ENCODE measurements at places on chromosomes 13 and 19.

DNA sequence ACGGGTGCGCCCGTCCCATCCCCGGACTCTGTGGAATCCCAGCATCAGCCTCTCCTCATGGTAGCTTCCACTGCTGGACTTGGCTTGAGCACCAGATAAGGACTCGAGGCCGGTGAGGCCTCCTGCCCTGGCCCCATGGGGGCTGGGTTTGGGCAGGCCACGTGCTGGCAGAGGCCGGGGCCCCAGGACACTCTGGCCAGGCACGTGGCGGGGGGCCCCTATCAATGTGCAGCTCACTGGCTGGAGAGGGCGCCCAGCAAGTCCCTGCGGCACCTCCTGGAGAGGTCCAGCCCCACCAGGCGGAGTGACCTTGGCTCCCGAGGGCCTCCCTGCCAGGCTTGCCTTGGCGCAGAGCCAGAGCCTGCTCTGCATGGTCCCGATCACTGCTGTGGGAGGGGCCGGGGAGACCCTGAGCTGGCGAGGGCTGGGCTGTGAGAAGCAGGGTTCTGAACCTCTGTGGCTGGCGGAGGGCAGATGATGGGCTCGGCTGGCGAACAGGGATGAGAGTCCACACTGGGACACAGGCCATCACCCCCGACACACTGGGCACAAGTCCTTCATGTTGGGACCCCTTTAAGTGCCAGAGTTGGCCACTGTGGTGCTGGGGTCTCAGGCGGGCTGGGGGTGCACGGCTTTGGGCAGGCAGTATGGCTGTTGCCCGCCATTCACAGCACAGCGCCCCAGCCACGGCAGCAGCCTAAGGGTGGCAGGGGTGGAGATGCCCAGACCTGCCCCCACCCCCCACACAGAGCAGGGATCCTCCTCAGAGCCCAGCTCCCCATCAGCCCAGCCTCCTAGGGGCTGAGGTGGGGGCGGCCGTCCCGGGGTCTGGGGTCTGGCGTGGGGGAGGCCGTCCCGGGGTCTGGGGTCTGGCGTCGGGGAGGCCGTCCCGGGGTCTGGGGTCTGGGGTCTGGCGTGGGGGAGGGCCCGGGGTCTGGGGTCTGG, 19.1 kb downstream of the CEBPG start:
- DNase-seq, result no peak

DNA sequence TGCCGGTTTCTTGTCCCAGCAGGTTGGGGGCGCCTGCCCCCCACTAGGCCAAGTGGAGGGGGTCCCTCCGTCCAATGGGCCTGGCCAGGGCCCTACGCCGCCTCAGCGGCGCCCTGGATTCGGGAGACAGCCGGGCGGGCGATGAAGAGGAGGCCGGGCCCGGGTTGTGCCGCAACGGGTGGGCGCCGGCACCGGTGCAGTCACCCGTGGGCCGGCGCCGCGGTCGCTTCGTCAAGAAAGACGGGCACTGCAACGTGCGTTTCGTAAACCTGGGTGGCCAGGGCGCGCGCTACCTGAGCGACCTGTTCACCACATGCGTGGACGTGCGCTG, 6.2 kb downstream of the KCNJ14 start:
- DNase-seq, result no peak

DNA sequence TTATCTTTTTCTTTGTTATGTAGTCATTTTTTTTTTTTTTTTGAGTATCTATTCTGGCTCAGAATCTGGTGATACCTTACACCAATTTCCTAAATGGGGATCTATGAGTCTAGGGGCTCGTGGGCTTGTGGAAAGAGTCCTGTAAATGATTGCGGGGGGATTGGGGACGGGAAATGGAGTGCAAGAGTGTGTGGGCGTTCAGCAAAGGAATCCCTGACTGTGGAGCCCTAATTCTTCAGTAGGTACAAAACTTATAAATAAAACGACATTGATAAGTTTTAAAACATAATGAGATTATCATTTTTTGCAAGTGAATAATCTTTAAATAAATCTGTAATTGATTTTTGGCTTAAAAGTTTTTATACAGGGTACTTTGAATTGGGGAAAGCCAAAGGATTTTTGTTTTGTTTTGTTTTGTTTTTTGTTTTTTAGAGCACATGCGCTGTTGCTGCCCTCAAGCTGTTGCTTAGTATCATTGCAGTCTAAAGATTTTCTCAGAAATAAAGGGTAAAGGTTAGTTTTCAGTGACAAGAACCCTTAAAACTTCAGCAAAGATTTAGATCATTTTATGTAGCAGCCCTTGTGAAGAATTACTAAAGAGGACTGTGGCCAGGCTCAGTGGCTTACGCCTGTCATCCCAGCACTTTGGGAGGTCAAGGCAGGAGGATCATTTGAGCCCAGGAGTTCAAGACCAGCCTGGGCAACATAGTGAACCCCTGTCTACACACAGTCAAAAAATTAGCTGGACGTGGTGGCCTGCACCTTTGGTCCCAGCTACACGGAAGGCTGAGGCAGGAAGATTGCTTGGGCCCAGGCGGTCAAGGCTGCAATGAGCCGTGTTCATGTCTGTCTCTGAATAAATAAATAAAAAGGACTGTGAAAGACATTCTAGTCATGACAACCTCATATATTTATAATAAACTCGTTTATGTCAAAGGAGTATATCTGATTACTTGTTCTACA, 1.7 kb downstream of the ERCC5 start:
- DNase-seq, result no peak

DNA sequence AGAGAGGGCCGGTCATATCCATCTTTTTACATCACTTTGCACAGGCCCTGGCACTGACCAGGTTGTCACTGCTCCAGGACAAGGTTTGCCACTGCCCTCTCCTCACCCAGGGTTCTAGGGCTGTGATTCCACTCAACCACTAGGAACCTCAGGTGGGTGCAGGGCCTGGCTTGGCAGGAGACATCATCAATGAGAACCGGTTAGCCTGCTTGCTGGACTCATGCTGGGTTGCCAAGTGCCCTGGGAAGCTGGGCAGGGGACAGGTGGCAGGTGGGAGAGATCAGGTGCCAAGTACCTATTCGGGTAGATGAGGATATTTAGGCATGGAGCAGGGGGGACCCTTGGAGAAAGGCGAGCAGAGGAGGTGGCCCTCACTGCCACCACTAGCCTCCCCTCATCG, 4.2 kb upstream of the CERS4 start:
- DNase-seq, result no peak

DNA sequence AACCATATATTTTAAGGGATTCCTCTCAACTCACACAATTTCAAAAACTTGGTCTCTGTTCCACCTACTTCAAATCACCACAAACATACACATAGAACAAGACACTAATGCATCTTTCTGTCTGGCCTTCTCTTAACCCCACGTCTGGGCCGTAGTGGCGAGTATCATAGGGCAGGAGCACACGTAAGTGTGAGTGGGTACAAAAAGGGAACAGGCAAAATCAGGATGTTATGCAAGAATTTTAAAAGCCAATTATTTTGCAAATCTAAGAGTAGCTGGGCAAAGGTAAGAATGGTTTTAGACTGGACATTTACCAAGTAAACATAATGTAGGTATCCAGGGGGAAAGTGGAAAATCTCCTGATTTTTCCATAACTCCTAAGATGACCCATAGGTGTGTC, 35.1 kb downstream of the MTMR6 start:
- no peak for DNase-seq

DNA sequence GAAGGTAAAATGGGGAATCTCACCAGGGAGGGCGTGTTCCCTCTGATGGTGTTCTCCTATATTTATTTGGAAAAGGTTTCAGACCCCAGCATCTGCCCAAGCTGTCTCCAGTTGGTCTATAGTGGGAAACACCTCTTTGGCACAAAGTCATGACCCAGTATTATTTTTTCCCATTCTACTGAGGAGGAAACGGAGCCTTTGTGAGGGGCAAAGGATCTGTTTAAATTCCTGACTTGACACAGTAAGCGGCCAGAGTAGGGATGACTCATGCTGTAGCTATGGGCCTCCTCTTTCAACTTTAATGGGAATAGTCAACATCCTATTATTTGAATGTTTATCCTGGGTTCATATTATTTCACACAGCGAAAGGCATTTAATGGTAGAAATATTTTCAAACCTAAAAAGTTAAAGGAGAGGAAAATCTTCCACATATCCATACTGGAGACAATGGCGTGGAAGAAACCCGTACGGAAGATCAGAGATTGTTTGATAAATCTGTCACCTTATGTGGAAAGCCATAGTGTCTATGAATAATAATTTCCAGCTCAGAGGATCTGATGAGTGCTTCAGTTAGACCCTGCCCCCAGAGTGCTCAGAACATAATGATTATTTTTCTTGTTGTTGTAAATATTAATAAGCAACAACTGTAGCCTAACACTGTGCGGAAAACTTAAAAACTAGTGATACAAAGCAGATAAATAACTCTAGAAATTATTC, 126.0 kb downstream of the FOXO1 start:
- peak; percentile 77 for DNase-seq

DNA sequence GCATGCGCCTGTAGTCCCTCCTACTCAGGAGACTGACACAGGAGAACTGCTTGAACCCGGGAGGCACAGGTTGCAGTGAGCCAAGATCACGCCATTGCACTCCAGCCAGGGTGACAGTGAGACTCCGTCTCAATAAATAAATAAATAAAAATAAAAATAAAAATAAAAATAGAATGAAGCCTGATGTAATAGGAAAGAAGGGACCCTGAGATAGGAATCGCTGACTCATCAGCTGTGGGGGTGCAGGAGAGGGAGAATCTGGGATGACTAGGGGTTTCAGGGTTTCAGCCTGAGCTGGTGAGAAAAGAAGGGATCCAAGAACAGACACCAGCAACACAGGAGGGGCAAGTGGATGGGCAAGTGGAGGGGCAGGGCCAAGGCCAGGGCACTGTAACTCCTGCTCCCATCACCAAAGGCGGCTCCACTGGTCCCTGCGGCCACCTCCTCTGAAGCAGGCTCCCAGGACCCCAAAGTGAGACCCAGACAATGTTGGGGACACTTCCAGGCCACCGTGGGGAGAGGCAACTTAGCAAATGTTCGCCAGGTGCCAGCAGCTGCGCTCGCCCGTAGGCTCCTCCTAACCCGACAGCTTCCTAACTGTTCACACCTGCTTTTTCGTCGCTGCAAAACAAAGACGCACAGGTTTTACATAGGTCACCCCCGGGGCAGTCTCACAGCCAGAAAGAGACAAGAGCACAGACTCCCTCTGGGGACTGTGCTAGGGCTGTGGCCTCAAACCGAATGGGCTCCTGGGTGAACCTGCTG, 1.2 kb downstream of the HAUS8 start:
- DNase-seq, result no peak

- DNase-seq, result peak; percentile 80
Observed at GRCh38 chr19:6744381-6745301, 5.2 kb downstream of the TRIP10 start.

- DNase-seq, result peak; percentile 55
Observed at GRCh38 chr13:107211073-107211472, 643.1 kb upstream of the ARGLU1 start.

- DNase-seq, result no peak
Observed at GRCh38 chr13:25945596-25945995, 106.2 kb downstream of the SHISA2 start.

DNA sequence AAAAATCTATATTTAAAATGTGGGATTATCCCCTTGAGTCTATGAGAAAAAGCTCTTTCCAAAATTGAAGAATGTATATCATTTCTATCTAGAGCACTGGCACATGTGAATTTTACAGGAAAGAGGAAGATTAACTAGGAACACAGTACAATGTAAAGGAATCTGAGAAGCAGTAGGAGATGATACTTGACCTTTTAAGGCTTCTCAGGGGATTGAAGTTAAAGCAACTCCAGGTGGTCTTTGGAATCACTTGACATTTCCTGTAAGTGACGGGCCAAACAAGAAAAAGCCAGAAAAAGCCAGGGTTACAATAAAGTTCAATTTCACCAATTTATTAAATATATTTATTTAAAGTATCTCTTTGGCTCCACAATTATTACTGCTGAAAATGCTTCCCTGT, 1373.9 kb downstream of the OLFM4 start:
- DNase-seq, result no peak

- no peak for DNase-seq
Observed at GRCh38 chr13:60335531-60335930, 61.5 kb upstream of the TDRD3 start.

GRCh38 chr19:677201-677600, 1.0 kb downstream of the FSTL3 start:
- peak; percentile 73 for DNase-seq

DNA sequence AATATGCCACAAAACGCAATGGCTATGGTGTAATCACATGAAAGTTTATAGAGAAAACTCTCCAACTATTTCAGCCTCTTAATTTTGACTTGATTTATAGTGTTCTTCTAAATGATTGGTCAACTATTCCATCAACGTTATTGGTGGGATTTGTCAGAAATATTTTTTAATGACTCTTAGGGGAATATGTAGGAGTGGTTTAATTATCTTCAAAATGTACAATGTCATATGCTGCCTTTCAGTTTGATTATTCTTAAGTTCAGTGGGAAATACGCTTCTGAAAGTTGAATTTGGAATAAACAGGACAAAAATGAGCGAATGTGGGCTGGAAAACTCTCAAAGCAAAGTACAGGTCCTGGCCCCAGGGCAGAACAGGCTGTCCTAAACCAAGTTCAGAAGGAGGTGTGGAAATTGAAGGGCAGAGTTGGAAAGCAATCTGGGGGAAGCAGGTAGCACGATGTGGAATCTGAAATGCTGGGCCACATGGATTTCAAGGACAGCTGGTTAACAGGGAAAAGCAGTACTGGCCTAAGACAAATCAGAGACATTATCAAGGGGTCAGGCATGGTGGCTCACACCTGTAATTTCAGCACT, 60.8 kb upstream of the MYCBP2 start:
- DNase-seq, result no peak

- DNase-seq, result no peak
Observed at GRCh38 chr13:41580345-41580744, 123.0 kb downstream of the RGCC start.

GRCh38 chr19:14146789-14147216, 10.4 kb upstream of the ASF1B start:
- no peak for DNase-seq

GRCh38 chr19:38392707-38393308, 4.3 kb downstream of the SPRED3 start:
- DNase-seq, result no peak

All from HS-27A (cell line).